ENCODE measurements at places on chromosomes 5 and 9.

- DNase-seq, result no peak
Observed at GRCh38 chr5:154273028-154273617, 82.6 kb downstream of the GALNT10 start.

GRCh38 chr5:100746730-100747129 is 156.4 kb downstream of the ST8SIA4 start:
- DNase-seq, result no peak

GRCh38 chr5:161278739-161279660 is 267.5 kb downstream of the GABRB2 start:
- no peak for DNase-seq

GRCh38 chr5:18403941-18404438 is 769.7 kb downstream of the TAF11L14 start:
- no peak for DNase-seq

DNA sequence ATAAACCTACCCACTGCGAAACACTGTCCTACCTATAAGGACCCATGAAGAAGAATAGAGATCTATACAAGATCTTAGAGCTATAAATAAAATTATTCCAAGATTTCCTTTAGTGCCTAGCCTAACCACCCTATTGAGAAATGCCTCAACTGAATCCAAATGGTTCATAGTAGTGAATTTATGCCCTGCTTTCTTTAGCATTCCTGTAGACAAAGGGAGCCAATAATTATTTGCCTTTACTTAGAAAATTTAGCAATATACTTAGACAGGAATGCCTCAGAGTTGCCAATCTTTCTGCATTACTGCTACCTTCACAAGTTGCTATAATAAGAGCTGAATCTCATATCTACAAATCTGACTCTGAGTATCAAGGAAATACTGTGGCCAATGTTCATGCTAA is 62.6 kb downstream of the PUM3 start:
- DNase-seq, result no peak

- no peak for DNase-seq
Observed at GRCh38 chr5:141199359-141200235, at the start of gene PCDHB11. PCDHB11 (plus strand) TSS chr5:141199627; CDS start chr5:141199775, 148 bp downstream.

DNA sequence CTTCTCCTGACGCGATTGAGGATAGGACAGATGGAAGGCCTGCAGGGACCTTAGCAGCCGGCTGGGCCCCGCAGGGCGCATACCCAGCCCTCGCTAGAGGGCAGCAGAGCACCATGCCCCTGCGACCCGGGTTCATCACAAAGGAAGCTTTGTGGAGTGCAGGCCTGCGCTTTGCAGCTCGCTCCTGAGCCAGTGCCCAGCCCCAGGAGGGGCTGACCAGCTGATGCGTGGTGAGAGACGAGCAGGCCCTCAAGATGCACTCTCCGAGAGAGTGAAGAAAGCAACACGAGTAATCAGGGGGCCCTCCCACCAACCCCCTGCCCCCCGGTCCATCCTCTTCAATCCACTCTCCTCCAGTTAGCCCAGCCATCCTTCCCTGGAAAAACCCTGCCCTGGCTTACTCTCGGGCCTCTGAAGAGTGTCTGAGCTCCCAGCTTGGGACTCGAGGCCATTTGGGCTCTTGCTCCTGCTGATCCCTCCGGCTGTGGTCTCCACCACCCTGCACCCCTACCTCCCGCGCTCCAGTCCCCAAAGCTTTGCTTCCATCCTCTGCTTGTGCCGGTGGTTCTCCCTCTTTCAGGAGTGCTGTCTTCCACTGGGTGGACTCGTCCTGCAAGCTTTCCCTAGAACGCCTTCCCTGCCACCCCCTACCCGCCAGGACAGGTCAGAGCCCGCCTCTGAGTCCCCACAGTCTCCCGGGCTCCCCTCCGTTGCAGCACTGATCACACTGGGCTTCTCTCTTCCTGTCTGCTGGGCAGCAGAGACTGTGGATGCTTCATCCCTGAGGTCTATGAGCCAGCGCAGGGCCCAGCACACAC is 9.1 kb upstream of the KIF12 start:
- DNase-seq, result no peak

DNA sequence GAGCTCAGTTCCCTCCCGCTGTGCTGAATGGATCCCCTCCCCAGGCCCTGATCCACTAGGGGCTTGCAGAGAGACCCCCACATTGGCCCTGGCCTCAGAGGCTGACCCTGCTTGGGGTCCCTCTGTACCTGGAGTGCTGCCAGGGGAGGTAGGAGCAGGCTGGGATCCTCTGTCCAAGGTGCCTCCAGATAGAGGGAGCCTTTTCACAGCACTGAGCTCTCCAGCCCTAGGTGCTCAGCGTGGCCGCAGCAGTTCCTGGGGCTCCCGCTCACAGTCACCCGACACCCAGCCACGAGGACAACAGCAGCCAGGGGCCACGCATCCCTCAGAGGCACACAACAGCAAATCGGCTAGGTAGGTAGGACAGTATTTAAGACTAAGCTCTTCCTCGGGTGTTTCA is 62.2 kb upstream of the IRX2 start:
- no peak for DNase-seq

GRCh38 chr9:27339661-27340284 is 42.8 kb upstream of the EQTN start:
- no peak for DNase-seq

DNA sequence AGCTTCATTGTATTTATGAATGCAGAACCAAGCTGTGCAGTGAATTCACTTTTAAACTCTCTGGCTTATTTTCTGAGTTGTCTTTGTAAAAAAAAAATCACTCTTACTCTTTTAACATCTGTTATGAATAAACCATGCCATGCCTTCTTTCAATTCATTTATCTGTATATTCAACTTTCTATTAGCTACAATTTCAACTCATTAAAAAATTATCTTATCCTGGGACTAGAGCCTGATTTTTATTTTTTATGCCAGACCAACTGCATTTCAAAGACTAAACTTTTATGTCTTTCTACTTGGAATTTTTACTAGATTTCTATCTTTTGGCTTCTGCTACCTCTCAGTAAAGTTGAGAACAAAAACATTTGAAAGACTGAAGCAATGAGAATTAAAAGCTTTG is 342.7 kb downstream of the DEPDC1B start:
- DNase-seq, result no peak

- no peak for DNase-seq
Observed at GRCh38 chr9:125430161-125431011, 168.8 kb downstream of the GAPVD1 start.

DNA sequence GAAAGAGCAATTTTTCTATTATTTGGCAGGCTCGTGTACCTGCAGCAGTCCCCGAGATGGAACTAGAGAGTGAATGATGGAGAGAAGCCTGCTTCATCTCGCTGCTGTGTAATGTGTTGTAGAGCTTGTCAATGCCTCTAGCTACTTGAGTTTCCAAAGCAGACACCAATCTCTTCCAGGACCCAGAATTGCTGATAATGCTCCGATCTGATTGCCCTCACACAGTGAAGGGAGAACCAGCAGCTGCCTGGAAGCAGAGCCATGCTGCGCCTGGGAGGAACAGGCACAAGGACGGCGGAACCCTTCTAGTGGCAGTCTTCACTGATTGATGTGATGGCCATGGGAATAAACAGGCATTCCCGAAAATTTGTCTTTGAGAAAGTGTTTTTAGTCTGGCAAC is 288.0 kb downstream of the ICE1 start:
- no peak for DNase-seq

DNA sequence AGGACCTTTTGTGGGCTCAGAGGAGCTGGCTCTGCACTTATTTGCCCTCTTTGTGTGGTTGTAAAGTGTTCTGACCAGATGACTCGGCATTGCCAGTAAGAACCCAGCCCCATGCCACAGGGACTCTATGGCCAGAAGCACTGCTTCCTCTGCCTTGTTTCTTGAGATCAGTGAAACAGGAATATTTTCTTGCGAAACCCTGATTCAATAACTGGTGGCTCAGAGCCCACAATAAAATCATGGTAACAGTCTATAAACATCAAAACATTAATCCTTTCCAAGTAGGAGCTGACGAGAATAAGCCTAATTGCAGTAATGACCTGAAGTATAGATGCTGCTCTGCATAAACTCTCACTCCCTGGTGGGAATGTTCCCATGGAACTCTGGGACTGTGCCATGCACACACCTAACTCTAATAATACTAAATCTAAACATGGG is 344.3 kb downstream of the ZNF608 start:
- DNase-seq, result no peak

- no peak for DNase-seq
Observed at GRCh38 chr5:176955895-176956294, 50.7 kb downstream of the UIMC1 start.

DNA sequence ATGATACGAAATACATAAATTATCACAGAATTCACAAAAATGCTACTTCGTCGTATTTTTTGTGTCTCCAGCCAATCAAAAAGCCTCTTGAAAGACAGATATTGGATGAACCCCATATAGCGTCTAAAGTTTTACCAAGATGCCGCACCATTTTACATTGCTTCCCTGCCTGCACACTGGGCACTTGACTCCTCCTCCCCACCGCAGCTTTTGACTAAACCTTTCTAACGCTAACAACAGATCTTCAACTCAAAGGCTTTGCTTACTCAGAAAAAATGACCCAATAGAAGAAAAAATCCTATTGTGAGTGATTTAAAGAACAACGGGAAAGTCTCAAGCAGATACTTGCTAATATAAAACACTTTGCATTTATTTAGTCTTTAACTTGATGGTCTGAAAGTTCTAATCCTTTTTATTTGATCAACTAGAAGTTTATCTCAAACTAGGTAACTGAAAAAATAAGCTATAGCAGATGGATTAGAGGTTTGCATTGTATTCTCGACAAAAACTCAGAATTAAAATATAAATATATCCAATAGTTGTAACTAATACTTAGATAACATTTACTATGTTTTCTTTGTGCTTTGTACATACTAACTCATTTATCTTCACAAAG is 609.1 kb upstream of the DMAC1 start:
- DNase-seq, result no peak

- DNase-seq, result no peak
Observed at GRCh38 chr5:105877592-105877991, 1793.1 kb downstream of the EFNA5 start.

- DNase-seq, result no peak
Observed at GRCh38 chr9:77892955-77893514, 138.6 kb downstream of the GNAQ start.

GRCh38 chr9:100591639-100592412 is 13.9 kb downstream of the CAVIN4 start:
- no peak for DNase-seq

DNA sequence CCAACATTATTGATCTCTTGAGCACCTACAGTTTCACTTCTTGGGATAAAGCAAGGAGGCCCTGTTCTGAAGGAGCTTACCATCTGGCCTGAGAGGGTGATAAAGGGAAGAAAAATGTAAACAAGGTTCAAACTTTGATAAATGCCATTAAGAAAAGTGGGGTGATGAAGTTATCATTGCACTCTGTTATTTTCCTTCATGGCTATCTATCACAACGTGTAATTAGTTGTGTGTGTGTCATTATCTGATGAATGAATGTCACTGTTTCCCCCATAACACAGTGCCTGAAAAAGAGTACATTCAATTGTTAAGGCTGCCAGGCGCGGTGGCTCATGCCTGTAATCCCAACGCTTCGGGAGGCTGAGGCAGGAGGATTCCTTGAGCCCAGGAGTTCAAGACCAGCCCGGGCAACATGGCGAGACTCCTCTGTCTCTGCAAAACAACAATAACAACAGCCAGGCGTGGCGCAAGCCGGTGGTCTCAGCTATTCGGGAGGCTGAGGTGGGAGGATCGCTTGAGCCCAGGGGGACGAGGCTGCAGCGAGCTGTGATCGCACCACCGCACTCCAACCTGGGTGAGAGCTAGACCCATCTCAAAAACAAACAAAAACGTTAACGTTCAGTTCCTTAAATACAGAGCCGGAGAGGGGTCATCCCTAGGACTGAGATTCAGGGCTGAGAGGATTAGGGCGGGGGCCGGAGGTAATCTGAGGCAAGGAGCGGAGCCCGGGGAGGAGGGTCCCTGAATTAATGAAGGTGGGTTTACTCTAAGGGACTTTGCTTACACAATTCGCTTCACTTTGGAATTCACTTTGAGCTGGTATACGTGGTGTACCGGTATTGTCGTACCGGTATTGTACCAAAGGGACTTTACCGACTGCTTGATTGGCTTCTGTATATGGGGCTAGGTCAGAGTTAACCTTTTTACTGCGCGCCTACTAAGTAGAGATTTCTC is 917 bp downstream of the NHP2 start:
- no peak for DNase-seq

- no peak for DNase-seq
Observed at GRCh38 chr9:27408001-27408400, 111.1 kb upstream of the EQTN start.

DNA sequence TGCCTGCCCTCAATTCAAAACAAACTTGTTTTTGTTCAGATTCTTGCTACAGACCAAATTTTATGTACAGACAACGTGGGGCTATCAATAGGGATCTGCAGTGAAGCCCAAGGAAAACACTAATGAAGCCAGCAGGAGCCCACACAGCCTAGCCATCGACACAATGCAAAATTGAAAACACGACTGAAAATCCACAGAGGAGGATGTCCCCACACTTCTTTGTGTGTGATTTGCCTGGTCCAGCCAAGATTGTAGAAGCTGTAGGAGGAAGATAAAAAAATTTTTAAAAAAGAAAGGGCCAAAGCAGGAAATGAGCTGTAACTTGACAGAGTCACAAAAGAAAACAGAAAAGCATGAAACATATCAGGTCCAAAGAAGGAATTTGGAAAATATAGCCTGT is 34.8 kb downstream of the HTR4 start:
- DNase-seq, result no peak

DNA sequence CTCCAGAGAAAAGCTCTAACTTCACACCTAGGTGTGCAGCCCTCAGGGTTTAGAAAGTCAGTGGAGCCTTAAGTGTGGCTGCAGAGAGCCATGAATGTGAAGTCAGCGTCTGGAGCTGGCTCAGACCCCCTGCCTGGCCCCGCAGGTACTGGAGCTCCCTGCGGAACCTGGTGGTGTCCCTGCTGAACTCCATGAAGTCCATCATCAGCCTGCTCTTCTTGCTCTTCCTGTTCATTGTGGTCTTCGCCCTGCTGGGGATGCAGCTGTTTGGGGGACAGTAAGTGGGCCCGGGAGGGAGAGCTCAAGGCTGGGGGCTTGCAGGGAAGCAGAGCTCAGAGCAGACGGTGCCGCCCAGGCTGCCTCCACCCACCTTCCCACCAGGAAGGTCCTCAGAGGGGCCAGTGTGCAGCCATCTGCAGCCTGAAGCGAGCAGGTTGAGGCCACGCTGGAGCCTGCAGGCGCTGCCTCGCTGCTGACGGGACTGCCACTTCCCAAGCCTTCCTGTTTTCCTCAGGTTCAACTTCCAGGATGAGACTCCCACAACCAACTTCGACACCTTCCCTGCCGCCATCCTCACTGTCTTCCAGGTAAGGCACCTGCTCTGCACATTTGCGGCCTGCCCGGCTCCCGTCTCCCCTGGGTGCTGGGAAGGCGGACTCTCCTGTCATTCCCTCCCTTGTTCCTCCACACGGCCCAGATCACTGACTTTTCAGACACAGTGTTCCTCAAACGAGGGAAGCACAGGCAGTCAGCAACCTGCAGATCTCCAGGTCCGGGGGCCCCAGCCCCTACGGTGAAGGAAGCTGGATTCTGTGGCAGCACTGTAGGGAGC is 108.9 kb downstream of the CACNA1B start:
- DNase-seq, result no peak

DNA sequence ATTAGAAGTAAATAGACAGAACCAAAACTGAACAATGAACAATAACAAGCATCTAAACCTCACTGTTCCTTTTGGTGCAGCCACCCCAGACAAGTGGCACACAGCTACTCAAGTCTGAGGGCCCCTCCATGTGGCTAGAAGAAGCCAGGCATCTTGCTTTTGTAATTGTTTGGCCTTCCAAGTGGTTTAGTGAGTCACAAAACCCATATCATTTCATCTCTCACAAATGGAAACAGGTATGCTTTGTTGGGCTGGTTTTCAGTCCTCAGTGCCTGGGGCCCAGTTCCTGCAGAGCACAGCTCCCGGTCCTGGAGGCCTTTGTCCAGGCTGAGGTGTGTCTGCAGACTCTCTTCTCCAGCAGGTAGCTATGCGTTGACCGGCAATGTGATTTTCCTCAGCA is 16.7 kb downstream of the PRLR start:
- no peak for DNase-seq

Measured in stimulated activated CD4-positive, alpha-beta T cell treated with anti-CD3 and anti-CD28 coated beads, Interleukin-1b, Interleukin-23, amount 100 ng/mL, for 1 hour (primary cell).